Thoracic aorta (tissue), 2 donors: ENCODE measurements at places on chromosomes 7 and 10.

DNA sequence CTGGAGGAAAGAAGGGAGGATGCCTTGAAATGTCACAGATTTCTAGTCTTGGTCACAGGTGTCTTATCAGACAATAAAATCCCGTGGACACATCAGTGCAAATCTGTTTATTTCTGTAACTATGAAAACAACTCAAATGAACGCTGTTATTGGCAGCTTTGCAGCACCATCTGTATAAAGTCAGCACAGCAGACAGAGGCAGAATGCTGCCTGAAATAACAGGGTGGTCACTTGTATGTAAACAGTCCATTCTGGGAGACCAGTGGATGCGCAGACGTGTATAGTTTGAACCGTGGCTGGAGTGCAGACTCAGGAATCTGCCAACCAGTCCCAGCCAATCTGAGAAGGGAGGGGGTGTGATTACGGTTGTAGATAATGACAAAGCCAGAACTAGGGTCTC, 54.8 kb downstream of the SEC23IP start:
- DNase-seq = no peak

DNA sequence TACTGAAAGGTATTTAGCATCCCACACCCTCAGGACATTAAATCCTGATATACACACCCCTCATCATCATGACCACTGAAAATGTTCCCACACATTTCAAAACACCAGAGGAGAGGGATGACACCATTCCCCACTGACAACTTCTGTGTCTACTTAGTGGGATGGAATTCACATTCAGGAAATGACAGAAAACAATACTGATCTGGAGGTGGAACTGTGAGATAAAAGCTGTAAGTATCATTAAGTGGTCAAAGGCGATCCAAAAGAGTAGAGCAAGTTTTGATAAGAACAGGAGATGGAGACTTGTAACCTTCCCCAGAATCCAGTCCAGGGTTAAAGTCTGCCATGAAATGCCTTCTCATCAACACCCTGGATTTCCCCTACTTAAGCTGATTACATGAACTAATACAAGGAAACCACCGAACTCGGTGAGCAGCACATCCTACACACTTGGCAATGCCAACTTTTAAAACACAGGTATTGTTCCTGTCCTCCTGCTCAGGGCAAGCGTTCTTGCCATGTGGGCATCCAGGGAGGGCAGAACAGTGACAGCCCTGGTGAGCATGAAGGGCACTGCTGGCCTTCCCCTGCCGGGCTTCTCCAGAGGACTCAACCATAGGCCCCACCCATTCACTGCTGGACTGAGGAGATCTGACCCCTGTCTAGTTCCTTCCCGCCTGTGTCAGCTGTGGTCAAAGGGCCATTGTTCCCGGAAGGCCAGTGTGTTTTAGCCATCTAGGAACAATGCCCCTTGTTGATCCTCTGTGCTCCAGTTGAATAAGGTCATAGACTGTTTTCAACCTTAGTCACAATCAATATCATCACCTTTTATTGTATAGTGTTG, 85.0 kb downstream of the SGMS1 start:
- no peak for DNase-seq

- no peak for DNase-seq
These were observed 133.7 kb upstream of the TNS3 start for GRCh38 chr7:47715631-47716068.

GRCh38 chr7:98990356-98990755, 112.0 kb downstream of the TRRAP start:
- no peak for DNase-seq

GRCh38 chr7:95608359-95609173, 12.2 kb upstream of the PDK4 start:
- DNase-seq = peak; percentile 82

DNA sequence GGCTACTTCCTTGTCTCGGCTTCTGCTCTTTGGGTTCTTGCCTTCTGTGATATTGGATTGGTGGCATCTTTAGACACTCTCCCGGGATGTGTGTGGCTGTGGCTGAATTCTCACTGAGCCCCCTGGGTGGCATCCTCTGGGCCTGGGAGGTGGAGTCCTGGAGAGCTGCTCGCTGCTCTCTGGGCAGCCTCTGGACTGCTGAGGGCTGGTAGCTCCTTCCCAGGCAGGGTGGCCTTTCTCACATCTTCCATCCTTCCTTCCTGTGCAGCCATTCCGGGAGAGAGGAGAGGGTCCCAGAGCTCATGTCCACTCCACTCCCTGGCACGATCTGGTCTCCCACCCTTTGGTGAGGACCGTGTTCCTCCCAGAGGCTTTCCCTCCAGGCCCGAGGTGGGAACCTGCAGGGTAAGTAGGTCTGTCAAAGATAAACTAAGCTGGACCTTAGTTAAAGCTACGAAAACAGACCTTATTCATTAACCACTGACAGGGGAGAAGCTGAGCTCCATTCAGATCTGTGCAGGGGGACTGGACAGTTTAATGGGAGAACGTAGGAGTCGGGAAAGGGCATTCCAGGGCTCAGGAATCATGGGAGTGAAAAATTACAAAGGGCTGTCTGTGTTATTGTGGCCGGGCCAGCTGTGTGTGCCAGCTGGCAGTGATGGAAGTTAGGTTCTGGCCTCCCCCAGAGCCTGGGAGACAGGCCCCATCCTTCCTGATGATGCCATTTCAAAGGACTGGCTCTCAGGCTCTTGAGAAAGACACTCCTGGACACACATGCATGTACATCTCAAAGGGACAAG, 8.7 kb downstream of the ATP6V0E2 start:
- DNase-seq = no peak

GRCh38 chr10:90915766-90916075, 5.2 kb downstream of the ANKRD1 start:
- DNase-seq = no peak

GRCh38 chr7:19397911-19398310, 252.7 kb upstream of the FERD3L start:
- DNase-seq = no peak

DNA sequence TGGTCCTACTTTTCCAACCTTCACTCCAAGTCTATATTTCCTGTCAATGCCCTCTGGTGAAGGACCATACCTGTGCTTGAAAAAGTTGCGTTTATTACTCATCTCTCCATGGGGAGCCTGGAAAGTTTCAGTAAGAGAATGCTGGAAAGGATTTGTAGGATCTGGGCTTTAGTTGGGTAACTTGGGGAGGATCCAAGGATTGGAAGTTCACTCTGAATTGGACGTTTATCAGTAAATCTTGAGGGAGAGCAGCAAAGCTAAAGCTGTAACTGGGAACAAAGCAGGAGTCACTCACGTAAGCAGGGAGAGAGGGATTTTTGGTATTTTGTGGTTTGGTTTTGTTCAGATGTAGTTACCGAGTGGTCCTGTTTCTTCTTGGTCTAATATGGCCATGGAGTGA, 51.4 kb upstream of the NPVF start:
- no peak for DNase-seq

- DNase-seq = no peak
These were observed 278.8 kb downstream of the RPS24 start for GRCh38 chr10:78312197-78313047.

- DNase-seq = no peak
These were observed 361.5 kb downstream of the FRMD4A start for GRCh38 chr10:13969118-13969791.

- DNase-seq = no peak
These were observed 59.1 kb downstream of the PDGFA start for GRCh38 chr7:460374-461116.

DNA sequence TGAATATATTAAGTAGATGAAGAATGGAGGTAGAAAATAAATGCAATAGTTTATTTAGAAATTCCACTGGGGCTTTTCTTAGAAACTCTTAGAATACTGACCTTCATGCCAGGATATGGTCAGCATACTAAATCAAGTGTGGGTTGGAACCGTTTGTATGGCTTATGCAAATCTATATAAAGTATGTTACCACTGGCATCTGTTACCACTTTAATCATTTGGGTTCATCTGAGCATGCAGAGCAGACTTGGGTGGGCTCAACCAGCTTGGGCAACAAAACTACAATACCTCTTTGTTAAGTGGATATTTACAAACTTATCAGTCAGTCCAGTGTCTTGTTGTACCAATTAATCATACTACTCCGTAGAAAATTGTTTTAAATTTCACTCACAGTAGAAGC, 125.8 kb downstream of the CRPPA start:
- no peak for DNase-seq

DNA sequence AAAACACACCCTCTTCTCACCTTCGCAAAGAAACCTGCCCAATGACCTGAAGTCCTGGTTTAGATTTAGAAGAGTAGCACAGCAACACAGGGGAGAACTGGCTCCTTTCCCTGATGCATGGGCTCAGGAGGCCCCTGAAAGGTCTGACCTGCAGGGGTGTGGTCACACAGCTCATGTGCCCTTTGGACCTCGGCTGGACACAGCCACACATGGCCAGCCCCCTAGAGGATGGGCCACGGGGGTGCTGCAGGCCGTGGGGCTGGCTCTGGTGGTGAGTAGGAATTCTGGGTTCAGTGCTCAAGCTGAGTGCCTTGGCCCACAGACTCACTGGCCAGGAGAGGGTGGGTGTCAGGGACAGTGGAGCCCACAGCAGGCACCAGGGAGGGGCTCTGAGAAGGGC, 118.5 kb upstream of the ADCY1 start:
- DNase-seq = no peak

DNA sequence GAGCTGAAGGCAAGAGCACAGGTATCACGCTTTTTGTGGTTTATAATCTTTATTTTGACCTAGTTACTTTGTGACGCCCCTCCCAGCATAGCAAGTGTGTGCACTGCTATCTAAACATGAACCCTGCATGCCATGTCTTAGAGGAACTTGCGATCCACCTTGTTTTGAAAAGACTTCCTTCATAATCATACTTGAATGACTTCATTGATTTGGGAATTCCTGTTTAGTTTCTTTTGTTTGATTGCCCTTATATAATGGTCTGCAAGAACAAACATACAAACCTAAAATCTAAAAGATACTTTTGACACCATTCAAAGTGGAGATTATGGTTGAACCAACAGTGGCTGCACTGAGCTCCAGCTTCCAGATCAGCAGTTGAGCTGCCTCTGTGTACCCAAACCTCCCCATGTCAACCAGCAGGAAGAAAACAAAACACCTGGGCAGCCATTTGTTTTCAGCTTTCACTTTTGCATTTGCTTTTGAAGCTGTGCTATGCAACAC, 132.6 kb downstream of the CELF2 start:
- DNase-seq = no peak

DNA sequence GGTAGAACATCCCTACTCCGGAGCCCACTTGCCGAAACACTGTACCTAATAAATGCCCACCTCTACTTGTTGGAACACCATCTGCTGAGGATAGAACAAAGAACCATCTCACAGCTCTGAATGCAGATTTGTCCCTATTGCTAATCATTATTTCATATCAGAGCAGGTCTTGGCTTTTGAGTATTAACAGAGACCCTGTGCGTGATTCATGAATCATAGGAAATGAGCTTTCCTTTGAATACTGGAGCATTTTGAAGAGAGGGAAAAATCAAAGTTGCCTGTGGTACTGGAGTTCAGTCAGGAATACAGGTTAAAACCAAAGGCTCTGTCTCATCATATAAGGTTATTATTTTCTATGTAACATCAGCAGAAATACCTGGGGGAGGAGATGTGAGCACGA, 1132.3 kb downstream of the XPNPEP1 start:
- no peak for DNase-seq

GRCh38 chr7:94923412-94923811, 16.0 kb downstream of the PPP1R9A start:
- DNase-seq = no peak

DNA sequence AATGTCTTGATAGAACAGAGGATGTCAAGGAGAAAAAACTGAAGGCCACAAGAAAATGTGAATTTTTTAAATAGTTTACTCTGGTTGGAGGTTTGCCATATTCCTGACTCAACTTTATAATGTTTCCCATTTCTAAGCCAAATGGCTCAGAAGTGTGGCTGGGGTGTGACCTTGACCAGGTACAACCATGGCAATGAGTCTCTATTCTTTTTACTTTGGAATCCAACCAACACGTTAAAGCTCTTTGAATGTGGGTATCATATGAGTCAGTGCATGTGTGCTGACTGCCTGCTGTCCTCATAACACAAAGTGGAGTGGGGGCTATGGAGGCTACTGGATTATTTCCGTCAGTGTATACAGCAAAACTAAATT, 33.5 kb upstream of the DLD start:
- DNase-seq = no peak

DNA sequence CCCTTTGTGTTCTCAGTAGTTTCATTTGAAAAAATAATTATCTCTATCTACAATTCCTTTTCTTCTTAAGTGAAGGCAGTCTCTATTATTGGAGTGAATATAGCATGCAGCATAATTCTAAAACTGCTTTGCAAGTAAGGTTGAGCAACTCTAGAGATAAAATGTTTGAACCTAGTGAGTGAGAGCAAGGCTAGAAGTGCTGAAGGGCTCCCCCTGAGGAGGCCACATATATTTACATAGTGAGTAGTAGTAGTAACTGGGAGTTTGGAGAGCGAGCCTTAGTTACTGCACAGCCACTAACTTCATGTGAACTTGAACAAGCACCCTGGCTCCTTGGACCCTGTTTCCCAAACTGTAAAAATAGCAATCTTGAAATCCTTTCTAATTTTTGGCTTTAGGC, 141.5 kb upstream of the DKK1 start:
- DNase-seq = no peak

DNA sequence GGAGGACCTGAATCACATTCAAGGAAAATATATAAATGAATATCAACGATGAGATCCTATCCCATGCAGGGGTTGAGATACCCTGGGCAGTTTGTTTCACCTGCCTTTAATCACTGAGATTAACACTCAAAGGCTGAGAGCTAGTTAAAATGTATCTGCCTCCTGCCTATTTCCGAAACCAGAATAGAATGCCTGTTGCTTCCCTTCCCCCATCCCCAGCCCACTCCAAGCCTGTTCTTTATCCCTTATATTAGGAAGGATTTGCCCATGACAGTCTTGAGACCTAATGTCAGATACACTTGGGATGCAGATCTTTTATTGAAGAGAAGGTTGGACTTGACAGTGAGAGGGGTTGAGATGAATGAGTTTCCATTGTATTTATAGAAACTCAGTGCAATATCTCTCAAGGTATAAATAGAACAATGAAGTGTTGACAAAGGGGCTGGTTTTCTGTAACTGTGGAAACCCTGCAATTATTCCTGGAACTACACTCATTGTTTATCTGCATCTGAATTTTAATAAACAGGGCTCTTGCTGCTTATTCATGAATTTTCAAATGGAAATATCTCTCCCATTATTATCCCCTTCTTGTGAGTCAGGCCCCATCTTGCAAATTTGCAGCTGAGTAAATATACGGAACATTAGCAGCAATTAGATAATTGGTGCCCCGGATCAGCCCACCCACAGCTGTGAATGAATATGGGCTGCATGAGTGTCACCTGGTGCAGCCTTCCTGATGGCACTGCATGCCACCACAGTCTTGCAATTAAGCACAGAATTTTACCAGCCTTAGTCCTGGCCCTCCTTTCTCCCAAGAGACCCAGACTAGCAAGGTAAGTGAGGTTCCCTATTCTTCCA, 66.7 kb downstream of the SORCS3 start:
- DNase-seq = no peak

GRCh38 chr7:117805241-117805640, 68.0 kb downstream of the CTTNBP2 start:
- no peak for DNase-seq

- no peak for DNase-seq
These were observed 19.6 kb upstream of the AGAP5 start for GRCh38 chr10:73717556-73717955.

- DNase-seq = no peak
These were observed 30.1 kb upstream of the NAMPT start for GRCh38 chr7:106314875-106315274.

- DNase-seq = no peak
These were observed 428.4 kb downstream of the ARL4A start for GRCh38 chr7:13115855-13116254.
